ENCODE measurements at places on chromosomes 4 and X.

DNA sequence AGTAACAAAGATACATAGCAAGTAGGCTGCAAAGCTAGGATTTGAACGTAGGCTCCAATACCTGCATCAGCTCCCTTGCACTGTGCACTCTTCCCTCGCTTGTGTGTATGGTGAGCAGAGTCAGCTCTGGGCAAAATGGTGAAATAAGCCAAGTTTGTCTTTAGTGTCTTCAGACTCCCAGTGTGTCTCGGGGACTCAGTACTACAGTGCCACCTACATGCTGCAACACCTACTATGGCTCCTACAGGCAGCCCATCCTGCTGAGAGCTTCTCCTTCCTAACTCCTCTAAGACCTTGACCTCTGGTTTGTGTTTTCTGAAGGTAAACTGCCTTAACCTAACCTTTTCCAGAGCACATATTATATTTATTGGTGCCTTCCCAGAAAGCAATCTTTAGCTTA, 42.5 kb downstream of the RTL9 start:
- DNase-seq: no peak

DNA sequence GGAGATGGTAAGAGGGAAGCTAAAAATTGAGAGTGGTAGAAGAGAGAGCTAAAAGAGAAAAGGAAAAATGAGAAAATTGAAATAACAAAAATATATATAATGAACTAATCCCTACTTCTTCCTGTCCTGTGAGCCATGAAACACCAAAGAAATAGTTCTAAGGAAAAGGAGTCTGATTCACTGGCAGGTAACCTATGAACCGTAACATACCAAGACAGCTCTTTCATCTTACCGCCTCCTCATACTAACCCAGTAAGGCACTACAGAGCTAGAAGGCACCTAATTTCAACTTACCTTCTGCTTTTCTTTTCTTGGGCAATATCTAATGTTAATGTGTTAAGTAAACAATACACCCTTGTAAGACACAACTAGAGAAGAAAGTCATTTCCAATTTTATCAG, 297.7 kb upstream of the DIAPH2 start:
- DNase-seq: no peak

- no peak for DNase-seq
These were observed 159.2 kb upstream of the NDST4 start for GRCh38 chr4:115272594-115272993.

GRCh38 chrX:87697409-87697808, 179.8 kb downstream of the KLHL4 start:
- DNase-seq: no peak

GRCh38 chrX:39957816-39958566, 139.8 kb downstream of the BCOR start:
- no peak for DNase-seq

DNA sequence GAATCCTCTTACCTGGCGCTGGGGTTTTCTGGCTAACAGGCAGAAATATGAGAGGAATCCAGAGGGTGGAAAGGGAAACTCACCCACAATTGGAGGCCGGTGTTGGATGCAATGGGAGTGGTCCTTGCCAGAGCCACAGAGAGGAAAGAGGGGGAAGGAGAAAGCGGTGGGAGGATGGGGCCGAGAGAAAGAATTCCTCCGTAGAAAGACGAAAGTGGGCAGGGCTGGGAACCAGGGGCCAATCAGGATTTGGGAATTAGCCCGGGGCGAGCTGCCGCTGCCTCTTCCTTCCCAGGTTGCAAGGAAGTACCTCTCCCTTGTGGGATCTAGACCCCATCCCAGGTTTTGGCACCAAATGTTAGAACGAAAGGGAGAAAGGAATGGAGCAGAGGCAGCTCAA, 83.1 kb upstream of the SPIN4 start:
- DNase-seq: no peak

DNA sequence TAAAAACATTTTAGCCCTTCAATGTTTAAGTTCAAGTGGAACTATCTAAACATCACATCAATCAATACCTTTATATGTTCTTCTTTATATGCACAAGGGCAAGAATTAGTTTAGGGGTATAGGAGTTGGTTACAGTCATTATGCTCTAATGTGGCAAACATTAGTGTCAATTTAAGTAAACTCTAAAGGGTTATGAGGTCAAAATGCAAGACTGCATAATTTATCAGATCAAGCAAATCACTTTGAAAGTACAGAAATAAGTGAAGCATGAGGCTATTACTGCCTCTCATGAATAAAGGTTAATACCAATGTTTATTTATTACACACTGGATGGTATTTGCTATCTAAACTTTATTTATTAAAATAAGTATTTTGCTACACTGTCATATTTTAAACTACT, 59.7 kb downstream of the MAB21L2 start:
- no peak for DNase-seq

- no peak for DNase-seq
These were observed 46.1 kb downstream of the C4orf46 start for GRCh38 chr4:158625544-158625943.

- DNase-seq: no peak
These were observed 272.8 kb upstream of the TENM3 start for GRCh38 chr4:181970366-181970765.

DNA sequence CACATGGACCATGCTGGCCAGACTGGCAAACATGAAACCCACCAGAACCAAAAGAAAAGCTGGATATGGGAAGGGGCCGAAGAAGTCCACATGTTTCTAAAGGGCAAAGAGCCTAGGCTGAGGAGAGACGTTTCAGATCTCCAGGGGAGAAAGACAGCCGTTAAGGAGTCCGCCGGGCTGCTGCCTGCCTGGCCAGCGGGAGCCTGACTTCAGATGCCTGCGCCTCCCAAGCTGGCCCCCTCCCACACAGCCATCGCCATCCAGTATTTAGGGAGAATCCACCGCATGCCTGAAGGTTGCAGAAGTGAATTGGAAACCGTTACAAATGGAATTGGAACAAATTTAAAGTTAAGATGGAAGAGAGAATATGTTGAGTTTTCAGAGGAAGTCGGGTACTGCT, 2.9 kb downstream of the TBL1X start:
- no peak for DNase-seq

DNA sequence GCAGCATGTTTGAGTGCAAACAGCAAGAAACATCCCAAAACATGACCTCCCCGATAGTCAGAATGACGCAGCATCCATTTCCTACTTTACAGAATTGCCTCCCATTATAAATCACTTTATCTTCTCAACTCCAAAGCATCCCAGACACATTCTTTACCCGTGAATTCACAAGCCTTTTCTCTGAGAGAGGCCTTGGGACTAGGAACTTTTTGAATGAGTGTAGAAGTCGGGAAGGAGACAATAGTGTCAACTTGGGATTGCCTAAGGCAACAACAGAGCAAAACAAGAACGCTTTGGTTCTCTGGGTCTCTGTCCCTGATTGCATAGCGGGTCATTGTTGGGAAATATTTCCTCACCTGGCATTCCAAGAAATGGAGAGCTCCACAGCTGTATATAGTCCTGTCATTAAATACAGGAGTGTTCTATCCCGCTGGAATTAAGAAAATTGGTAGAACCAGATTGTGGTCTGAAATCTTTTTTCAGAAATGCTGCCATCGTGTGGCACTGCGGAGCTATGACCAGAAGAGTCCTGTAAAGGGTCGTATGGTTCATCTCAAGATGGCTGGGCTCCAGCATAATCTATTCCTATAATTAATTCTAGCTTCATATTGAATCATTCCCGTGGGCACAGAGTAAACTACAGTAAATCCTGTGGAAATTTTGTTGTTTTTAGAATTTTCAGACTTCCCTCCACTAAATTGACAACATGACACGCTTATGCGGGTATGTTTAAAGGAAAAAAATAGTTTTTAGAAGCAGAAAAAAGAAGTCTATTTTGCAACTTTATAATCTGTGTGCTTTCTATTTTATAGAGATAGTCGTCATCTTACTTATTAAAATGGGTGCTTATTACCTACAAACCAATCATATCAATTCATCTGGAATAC, 2.0 kb upstream of the SPP1 start:
- DNase-seq: peak; percentile 86

- no peak for DNase-seq
These were observed 49.8 kb downstream of the PDHA2 start for GRCh38 chr4:95889662-95890061.

DNA sequence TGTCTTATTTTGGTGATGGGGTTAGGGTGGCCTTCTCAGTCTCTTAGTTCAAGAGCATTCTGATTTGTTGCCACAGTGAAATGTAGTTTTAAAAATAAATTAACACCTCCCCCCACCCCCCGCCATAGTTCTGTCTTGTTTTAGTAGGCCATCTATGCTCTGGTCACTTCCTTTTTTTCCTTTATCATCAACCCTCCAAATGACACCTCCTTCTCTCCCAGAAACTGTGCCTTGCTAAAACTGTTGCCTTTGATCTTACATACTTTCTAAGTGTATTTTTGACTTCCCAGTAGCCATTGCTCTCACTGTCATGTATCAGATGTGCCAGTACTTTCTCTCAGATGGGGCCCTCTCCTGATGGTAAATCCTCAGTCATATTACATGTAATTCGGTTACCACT, 14.5 kb upstream of the NDUFC1 start:
- no peak for DNase-seq

DNA sequence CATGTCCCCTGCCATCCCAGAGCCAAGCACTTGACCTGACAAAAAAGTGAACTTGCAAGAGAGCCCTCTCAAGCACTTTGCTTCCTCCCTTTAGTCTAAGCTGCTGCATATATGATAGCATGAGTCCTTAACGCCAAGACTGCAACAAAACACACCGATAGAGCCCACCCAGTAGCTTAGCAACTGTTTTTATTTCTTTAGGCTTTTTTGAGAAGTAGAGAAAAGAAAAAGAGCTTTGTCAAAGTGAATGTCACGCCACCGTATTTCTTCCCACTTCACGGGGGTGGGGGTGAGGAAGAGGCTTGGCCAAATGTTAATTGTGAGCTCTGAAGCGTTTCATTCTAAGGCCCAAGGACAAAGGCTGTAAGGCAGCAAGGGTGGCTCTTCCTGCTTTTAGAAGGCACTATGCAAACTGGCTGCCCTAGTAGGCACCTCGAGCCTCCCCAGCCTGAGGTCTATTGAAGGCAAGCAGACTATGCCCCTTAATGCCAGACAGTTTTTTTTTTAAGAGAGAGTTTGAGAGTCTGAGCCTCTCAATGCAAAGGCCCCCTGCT, 138.6 kb downstream of the HS6ST2 start:
- DNase-seq: no peak

- DNase-seq: no peak
These were observed 27.1 kb upstream of the ZNF330 start for GRCh38 chr4:141193516-141194034.

DNA sequence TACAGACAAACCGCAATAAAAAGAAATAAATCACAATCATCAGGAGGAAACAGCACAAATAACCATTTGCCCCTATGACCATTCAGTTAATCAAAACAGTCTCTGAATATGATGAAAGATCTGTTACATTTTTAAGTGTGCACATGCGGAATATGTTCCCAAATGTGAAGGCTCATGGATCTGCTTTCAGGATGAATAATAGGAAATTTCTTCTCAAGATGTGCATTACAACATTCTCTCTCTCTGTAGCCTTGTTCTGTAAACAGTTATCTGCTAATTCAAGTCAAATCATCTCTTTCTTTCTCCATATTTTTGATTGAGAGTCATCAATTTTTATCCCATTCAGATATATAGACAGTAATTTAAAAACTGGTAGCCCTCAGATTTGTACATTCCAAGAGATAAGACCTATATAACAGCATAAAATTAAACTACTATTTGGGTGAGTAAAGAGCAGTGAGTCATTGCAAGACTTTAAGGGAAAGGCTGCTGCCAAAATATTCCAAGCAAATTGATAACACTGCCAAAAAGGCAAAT, 433.9 kb upstream of the ATOH1 start:
- DNase-seq: no peak

DNA sequence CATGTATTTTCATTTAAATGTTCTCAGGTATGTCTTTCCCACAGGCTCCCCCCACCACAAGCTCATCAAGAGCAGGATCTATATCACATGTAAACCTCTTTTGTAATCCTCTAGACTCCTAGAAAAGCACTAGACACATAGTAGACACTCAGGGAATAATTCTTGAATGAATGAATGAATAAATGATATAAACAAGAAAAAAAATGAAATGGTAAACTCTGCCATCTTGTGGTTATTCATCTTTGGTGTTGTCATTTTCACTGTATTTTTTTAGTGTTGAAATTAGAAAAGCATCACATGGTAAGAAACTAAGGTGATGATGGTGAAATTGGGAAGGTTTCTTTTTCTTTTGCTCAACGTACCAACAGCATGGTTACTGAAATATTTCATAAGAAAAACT, 34.2 kb upstream of the C1GALT1C1 start:
- DNase-seq: no peak

DNA sequence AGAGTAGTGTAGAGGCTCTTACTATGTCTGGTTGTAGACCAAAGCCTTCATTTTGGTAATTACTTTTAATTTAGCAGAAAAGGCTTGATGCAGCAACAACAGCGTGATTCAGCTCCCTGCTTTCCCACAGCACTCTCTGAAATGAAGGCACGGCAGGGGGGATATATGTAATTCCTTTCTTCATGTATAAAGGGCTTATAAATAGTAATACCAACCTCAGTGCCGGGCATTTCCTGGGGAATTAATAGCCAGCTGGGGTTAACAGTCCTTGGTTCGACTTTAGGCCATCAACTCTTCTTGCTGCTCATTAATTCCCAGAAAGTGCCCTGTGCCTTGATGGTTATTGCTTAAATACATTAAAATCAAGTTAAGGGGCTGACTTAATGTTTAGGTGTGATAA, 669.0 kb downstream of the ZNF674 start:
- no peak for DNase-seq

DNA sequence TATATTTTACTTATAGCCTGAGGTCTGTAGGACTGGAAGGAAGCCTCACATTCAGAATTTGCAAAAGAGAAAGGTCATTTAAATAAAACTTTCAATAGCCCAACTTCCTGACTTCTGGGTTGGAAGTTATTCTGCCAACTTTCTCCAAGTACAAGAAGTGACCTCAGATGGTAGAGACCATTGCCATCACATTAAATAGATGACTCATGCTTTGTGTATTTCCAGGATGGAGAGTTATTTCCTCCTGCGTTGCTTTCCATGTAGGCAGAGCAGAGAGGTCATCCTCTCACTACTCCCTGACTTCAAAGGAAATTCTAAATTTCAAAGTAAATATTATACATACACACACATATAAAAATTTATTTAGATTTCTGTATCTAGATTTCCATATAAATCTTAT, 73.0 kb upstream of the NR3C2 start:
- DNase-seq: no peak

GRCh38 chr4:8332891-8333331, 63.4 kb downstream of the HTRA3 start:
- DNase-seq: no peak

- no peak for DNase-seq
These were observed 250.0 kb downstream of the INPP4B start for GRCh38 chr4:142596121-142596520.

GRCh38 chrX:3584415-3584996, 128.9 kb downstream of the PRKX start:
- DNase-seq: no peak

- DNase-seq: no peak
These were observed 12.0 kb downstream of the ADAMTS3 start for GRCh38 chr4:72557021-72557420.
